ENCODE measurements at places on chromosomes 16 and 17.
A peak's percentile ranks its signal among the peaks of the same experiment; 100 is the strongest.

DNA sequence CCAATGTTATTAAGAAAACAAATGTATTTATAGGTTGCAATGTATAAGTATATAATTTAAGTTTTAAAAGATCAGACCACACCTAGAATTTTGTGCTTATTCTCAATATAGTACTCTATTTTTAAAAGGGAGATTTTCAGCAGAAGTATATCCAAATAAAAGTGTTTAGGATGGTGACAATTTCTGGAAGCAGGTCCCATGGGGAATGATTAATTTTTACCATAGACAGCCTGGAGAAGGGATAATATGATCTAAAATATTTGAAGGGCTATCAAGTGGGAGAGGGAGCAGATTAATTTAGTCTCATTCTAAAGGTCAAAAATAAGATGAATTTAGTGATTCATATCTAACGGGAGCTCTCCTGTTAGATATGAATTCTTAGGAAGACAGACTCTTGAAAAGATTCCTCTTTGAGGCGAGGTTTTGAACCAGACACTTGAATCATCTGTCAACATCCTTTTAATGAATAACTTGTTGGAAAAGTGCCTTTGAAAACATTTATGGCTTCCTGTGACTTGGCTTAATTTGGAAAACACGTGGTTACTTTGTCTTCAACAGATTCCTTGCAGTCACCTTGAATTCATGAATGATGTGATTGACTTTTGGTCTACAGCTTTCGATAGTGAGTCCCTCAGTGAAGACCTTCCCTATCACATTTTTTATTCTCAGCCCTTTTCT lies 29.3 kb upstream of the SMIM36 start:
- peak; percentile 74 for DNase-seq

DNA sequence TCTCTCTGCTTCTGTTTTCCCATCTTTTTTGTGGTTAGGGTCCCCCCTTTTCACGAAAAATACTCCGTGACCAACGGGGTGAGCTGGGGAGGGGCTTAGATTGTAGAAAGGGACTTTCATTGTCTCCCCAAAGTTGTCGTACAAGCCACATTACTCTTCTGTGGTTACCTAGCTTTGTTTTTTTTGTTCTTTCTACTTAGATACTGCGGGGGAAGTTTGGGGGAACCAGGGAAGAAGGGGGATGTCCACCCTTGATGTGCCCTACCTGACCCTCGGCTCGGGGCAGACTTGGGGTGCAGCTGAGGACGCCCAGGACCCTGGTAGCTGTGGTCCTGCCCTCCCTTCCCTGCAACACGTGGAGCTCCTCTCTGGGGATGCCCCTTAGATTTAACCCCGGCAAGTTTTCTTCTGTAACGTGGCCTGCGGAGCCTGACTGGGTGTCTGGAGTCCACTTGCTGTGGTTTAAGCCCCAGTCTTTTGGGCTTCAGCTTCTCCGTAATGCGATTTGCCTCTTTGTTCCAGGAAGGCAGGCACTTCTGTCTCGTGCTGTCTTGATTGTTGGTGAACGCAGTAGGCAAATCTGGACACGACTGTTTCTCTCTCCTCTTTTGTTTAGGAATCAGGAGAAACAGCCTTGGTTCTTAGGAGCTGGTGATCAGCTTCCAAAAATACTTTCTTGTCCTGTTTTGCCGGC lies 892 bp downstream of the ABCC1 start:
- peak; percentile 52 for DNase-seq

DNA sequence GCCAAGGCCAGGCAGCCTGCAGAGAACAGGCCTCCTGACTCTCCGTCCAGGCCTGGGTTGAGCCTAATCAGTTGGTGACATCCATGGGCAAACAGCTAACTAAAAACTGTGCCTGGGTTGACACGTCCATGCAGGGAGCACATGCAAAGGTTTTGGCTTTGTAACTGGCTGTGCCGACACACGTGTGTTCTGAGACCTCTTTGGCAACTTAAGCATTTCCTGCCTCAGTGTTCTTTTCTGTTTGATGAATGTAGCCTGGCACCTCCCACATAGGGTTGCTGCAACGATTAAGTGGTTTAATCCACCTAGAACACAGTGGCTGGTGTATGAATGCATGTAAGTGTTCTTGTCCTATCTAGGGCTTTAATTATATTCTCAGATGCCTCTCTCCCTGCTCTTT lies 3.2 kb downstream of the BCO1 start:
- DNase-seq: no peak

DNA sequence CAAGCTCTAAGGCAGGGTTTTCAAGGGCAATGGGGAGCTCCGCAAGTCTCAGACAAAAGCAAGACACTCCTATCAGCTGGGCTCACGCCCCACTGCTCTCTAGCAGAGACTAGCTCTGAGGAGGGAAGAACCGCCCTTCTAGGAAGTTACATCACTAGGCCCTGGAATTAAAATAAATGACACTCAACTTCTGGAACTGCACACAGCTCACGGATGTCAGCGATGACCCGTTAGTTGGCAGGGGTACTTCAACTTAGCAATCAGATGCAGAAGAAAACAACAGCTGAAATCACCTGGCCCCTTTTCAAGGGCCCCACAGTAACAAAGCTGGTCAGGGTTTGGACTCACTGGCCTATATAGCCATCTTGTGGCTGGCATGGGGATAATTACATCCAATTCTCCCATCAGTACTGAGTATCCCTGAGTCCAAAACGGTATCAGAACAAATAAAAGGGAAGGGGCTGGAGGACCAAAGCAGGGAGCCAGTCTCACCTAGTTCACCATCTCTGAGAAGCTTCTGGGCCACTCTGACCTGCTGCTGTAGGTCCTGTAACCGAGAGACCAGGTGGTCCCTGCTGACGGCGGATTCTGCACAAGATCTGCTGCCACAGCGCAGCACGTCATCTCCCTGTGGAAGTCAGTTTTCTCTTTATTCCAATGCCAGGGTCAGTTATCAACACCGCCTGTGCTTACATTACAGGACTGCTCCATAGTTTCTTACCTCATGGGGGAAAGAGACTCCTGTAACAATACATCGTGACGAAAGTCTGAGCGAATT lies 22.2 kb downstream of the SERPINF1 start:
- DNase-seq: peak; percentile 77

- peak; percentile 95 for DNase-seq
These were observed 29.4 kb downstream of the COG7 start for GRCh38 chr16:23423496-23424049.

- DNase-seq: peak; percentile 20
These were observed 324.1 kb downstream of the ZFHX3 start for GRCh38 chr16:72723781-72724180.

- DNase-seq: no peak
These were observed 26.4 kb upstream of the CLEC3A start for GRCh38 chr16:77995843-77996455.

- peak; percentile 12 for DNase-seq
These were observed 56.3 kb downstream of the LMF1 start for GRCh38 chr16:914440-914839.

GRCh38 chr17:44652727-44653126 lies 3.5 kb upstream of the MEIOC start:
- no peak for DNase-seq

- DNase-seq: no peak
These were observed 162.2 kb upstream of the ZNF267 start for GRCh38 chr16:31711344-31711845.

DNA sequence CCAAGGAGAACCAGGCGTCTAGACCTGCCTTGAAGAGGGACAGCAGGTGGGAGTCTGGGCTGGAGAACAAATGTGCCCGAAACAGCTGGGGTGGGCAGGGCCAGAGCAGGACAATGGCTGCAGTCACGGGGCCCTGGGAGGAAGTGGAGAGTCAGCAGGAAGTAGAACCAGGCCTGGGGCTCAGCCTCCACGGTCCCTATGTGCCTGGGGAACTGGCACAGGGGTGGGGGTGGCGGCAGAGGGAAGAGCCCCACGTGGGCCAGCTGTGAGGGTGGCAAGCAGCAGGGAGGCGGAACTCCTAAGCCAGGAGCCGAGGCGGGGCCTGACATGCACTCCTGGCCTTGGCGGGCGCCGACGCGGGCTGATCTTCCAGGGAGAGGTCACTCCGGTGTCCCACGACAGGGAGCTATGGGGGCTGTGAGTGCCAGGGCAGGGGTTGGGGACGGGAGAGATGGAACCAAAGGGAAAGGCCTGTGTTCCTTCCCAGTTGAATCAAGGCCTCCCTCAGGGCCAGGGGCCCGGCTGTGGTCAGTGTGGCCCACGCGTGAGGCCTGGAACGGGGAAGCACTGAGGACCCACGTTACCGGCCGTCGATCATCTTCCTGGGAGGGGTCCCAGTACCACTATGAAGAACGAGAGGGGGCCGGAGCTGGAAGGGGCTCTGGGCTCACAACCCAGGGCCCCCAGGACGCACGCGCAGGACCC lies 42.7 kb downstream of the TIMM22 start:
- no peak for DNase-seq

- no peak for DNase-seq
These were observed 48.8 kb upstream of the CDH3 start for GRCh38 chr16:68596266-68596665.

DNA sequence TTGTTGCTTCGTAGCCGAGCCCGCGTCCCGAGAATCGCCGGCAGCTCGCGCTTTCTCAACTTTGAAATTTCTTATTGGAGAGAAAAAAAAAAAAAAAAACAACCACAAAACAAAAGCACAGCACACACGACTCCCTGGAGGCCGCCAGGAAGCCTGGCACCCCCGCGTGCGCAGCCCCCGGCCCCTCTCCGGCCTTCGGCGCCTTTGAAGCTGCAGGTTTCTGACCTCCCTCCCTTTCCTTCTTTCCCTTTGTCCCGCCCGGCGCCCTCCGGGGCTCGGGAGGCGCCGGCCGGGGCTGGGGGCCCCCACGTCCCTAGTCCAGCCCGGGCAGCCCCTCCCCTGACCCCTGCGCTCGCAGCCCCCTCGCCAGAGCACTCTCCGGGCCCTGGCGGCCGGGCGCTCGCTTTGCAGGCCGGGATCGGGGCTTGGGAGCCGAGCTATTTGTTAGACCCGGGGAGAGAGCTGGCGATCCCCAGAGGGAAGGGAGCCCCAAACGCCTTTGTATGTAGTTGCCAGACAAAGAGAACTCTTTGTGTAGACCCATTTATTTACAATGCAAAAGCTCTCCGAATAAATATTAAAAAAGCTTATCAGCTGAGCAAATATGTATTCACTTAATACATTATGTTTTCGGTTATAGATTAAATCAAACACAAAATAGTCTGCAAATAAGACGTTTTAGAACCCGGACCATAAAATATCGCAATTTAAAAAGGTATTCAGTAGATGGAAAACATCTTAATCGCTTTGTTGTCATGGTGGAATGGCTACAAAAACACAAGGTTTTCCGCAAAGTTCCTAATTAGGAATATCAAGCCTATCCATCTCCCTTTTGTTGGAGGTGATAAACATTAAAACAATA lies 2.3 kb downstream of the BAHCC1 start:
- no peak for DNase-seq

DNA sequence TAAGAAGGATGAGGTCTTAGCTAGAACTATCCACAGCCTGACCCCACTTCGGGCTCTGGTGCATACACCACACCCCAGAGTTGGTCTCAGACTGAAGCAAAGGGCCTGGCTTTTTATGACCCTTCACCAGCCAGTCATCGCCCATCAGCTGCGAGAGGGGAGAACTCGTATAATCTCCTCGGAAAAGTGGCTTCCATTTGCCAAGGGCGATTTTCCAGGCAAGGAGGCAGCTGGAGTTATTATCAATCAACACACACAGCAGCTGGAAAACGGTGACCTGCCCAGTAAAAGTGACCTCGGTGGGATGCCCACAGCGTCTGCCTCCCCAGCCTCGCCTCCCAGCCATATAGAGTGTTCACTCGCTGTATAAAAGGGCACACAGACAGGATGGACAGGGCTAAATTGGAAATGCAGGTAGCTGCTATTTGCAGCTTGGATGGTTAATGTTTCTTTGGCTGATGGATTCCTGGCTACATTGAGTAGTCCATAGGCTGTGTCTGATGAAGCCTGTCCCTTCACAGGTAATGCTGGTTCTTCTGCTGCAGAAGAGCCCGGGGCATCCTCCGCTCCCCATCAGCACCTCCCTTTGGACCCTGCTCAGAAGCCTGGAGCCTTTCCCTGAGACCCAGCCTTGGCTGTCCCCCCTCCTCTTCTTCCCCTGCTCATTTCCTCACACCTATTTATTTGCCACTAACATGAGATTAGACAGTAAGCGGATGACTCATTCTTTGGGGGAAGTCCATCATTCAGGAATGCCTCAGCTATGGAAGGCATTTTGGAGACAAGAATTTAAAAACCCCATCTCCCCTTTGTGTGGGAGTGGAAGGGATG lies 45.7 kb downstream of the TMEM186 start:
- DNase-seq: peak; percentile 85

- DNase-seq: no peak
These were observed 13.5 kb downstream of the FLYWCH2 start for GRCh38 chr16:2896480-2897010.

- DNase-seq: no peak
These were observed 1.4 kb downstream of the CACNG5 start for GRCh38 chr17:66836063-66837005.

DNA sequence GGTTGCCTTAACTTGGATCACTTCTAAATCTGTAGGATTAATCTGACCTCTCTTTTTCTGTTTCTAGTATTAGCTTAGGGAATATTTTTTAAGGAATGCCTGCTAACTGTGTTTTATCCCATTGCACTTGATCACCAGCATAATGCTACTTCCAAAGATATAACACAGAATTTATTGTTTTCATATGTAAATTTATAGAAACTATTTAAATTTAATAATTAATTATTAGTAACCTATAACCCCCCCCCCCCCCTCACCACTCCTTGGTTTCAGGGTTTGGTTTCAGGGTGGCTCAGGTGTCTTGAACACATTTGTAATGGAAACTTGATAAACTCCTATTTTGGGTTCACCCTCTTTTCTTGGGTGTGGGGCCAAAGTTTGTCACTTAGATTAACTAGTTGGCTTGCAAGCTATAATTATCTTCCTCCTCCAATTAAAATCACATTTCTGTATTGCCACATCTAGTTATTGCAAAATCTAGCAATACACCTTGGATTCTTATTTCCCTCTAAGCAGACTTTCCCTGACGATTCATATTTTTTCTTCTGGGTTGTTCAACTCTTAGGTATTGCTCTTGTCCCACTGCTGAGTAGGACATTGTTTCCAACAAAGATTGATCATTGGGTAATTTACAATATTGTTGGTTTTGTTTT lies 18.3 kb downstream of the KRT12 start:
- no peak for DNase-seq

- DNase-seq: peak; percentile 90
These were observed 20.7 kb upstream of the MED13 start for GRCh38 chr17:62085511-62086408.

Data from astrocyte (in vitro differentiated cells and primary cell).